ENCODE measurements at places on chromosomes 13 and 19.

GRCh38 chr13:77114271-77114670 lies 87.3 kb upstream of the FBXL3 start:
- DNase-seq = no peak

DNA sequence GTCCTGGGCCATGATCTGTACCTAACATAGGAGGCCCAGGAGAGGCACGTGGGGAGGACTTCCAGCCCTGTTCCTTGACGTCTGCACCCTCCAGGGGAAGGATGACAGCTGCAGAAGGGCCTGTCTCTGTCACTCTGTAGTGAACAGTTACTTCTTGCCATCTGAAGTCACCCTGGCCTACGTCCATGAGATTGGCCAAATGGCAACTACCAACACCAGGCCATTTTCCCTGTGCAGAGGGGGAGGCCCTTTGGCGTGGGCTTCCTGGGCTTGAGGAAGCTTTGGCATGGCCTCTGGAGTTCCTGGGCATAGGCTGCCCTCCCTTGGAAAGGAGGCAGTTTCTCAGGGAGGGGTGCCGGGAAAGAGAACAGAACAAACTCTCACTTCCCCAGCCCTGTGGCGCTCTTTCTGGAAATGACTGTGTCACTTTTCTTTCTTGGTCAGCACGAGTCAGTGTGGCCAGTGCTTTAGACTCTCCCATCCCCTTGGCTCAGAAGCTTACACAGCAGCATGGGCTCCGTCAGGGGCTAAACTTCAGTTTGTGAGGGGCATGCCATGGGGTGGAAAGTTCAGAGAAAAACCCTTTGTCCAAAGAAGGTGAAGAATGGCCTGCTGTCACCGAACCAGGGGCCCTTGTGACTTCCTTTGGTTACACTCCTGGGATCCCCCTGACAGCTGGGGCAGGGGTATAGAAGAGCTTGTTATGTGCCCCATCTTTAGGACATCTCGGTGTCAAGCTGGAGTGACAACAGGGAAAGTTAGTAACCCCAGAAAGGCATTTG lies 5.3 kb downstream of the CARM1 start:
- DNase-seq = no peak

- no peak for DNase-seq
Measured at GRCh38 chr19:46784262-46785053, 3.9 kb downstream of the SLC1A5 start.

DNA sequence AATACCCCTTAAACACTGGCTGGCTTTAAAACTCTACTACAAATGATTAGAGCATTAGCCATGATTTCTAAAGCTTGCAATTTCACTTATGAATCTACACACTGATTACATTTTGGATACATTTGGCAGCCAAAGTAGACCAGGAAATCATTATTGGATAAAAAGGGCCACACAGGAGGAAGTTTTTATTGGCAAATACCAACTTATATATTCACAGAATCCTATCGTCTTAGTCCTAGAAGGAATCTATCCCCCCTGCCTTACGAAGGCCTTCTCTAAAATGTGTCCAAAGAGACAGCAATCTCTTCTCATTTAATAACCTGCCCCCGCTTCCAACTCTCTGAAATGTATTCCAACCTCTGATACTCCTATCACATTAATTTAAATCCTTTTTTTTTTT lies 52.5 kb downstream of the KLF5 start:
- DNase-seq = no peak

GRCh38 chr19:50430888-50431342 lies 1.8 kb upstream of the MYBPC2 start:
- no peak for DNase-seq

DNA sequence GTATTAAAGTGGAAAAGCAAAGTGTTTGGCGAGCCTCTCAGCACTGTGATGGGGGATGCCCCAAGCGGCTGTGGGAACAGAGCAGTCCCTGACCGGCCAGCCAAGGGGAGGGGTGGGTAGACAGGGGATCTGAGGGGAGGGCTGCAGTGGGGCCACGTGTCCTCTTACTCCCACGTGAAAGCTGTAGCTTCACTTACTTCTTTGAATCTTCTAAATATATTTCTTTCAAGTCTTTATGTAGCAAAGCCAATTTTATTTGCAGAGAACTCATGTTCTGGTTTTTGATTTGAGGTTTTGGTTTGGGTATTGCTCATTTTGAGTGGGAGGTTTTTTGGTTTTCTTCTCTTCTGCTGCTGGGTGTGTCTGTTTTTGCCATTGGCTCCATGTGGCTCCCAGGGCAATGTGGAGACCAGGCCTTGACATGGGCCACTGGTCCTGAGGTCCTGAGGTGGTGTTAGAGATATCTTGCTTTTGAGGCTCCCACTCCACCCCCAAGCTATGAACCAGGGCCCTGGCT lies 17.7 kb upstream of the OVOL3 start:
- DNase-seq = no peak

Measured in brain (organoid and tissue), 16 donors.